ENCODE measurements at places on chromosomes 6 and 20.

DNA sequence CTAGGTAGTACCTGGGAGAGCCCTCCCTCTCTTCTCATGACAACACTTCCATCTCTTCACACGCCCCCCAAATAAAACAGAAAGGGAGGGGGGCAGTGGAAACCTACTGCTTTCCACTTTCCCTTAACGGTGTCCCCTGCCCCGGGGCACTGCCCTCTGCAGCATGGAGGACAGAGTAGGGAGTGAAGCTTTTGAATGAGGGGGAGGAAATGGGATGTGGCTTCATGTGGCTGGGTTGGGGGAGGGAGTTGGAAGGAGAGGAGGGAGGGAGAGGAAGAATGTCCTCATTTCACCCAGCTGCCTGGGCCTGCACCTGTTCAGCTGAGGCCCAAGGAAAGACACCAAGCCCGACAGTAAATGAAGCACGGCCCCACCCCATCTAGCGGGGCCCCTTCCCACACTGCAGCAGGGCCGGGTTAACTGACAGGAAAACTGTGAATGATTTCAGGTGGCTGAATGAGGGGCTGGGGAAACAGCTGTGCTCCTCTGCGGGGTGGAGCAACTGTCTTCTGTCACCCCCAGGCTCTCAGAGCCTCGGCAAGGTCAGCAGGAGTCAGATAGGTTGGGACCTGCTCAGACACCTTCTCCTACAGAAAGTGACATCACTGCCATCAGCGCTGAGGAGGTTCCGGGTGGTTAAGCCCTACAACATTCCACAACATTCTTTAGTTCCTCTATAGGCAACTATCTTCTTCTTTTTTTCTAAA lies 40.0 kb upstream of the TAF8 start:
- DNase-seq = peak; percentile 68

- no peak for DNase-seq
Observed at GRCh38 chr6:3625149-3625979, 126.1 kb downstream of the PXDC1 start.

DNA sequence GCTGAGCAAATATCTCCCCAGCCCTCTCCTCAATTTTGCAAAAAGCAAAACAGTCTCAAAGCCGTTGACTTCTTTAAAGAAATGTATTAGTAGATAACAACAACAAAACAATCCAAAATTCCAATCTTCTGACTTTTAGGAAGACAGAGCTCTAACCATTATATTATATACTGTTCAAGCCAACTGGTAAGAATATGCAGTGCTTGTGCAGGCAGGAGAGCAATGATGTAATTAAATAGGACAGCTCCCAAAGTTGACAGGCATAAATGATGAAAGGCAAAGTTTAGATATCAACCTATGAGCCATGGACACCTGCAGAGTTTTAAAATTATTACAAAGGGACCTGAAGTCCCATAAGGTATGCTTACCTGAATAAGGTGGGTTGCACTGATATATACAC lies 16.6 kb upstream of the CEP85L start:
- DNase-seq = no peak

GRCh38 chr6:35166116-35166515 lies 25.0 kb upstream of the TCP11 start:
- no peak for DNase-seq

DNA sequence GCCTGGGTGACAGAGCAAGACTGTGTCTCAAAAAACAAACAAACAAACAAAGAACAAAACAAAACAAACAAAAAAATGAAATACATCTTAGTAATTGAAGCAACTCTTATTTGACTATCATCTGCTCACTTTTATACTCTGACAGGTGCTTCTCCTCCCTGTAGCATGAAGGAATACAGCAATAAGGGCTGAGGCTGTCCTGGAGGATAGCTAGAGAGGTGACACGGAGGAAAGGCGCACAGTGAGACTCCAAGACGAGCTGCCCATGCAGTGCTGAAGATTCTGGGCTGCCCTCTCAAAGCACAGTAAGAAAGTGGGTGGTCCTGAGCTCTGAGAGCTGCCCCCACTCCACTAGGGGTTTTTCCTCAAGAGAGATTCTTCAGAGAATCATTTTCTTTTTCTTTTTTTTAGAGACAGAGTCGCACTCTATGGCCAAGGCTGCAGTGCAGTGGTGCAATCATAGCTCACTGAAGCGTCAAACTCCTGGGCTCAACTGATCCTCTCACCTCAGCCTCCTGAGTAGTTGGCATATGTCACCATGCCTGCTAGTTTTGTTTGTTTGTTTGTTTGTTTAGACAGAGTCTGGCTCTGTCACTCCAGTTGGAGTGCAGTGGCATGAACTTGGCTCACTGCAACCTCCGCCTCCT lies 50.0 kb downstream of the OSTM1 start:
- no peak for DNase-seq

DNA sequence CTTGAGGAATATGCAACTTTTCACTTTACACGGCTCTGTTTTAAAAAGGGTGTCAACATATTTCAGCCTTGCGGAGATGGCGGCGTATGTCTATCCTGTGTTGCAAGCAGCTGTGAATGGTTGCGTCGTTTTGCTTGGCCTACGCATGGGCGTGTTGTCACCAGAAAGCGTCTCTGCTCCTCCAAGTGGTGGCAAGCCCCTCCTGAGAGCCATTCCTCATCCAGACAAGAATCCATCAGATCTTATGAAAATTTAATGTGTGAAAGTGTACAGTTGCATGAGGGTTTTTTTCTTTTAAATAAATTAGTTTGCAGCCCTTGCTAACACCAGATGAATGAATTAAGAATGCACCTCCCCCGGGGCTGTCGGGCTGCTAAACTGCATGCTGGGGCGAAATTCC lies 114.4 kb downstream of the PHACTR3 start:
- DNase-seq = no peak

DNA sequence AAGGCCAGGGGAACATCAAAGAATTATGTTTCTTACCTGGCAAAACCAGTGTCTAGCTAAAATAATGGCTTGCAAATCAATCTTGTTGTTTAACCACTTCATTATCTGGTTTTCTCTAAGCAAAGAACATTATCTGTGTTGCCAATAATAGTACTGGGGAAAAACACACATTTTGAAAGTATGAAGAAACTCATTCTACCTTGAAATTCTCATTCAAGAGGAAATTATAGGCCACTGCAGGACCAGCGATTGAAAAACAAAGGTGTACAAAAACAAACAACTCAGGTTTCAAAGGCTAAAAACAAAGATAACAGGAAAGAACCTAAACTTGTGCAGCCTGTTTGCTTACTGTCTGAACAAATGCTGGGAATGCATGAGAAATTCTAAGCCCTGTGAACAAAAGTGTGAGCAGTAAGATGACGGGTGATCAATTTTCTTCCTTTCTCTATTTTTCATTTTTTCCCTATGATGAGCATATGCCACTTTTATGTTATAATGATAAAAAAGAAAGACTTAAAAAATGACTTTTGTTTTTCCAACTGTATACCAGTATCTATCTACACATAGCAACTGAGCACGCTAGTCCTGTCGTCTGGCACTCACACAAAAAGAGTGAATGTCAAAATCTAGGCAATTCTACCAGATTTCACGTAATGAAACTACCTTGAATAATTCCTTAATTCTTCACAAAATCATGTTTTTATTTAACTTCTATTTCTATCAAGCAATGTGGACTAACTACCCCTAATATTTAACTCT lies 117.9 kb downstream of the SGK1 start:
- no peak for DNase-seq

GRCh38 chr6:36692861-36693702 lies 4.5 kb upstream of the RAB44 start:
- no peak for DNase-seq

- DNase-seq = no peak
Observed at GRCh38 chr20:35503841-35504561, 25.5 kb downstream of the C20orf173 start.

DNA sequence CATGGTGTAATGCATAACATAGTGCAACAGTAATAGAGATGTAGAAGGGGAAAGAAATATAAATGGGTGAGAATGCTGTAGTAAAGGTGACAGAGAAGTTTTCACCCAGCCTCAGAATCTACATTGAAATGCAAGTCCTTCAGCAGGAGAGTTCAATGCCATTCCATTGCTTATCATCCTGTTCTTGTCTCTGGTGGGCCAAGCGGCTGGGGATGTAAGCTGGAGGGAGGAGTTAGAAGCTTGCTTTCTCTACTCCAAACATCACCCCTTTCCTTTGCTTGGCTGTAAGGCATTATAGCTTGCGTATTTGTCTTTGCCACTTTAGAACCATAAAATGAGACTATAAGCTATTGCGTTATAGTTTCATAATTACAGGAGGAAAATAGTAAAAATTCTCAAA lies 2.2 kb upstream of the FUT9 start:
- DNase-seq = no peak

- no peak for DNase-seq
Observed at GRCh38 chr20:61056627-61057442, 195.2 kb upstream of the CDH4 start.

DNA sequence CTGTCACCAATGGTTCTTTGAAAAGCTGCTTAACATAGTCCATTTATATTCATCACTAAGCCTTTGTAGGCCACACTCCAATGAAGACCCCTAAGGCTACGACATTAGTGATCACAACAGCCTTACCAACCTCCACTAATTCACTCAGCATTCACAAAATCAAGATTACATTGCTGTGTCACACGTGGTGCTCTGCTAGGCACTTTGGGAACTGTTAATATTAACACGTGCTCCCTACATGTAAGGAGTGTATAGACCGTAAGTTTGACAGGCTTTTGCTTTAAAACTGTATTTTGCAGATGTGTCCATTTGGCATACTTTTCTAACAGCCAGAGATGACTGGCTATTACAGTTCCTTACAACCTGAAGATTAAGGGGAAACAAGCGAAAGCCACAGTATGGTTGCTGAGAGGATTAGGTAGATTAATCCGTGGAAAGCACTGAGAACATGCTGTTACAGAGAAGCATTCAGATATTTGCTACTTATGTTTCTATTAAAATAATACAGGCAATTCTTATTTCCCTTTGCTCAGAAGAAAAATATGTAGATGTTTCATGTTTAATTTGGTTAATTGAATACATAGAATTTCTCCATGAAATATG lies 69.7 kb downstream of the SAMD3 start:
- no peak for DNase-seq

GRCh38 chr20:24952376-24953208 lies 3.5 kb downstream of the CST7 start:
- DNase-seq = no peak

- no peak for DNase-seq
Observed at GRCh38 chr6:50846852-50847155, 28.1 kb downstream of the TFAP2B start.

DNA sequence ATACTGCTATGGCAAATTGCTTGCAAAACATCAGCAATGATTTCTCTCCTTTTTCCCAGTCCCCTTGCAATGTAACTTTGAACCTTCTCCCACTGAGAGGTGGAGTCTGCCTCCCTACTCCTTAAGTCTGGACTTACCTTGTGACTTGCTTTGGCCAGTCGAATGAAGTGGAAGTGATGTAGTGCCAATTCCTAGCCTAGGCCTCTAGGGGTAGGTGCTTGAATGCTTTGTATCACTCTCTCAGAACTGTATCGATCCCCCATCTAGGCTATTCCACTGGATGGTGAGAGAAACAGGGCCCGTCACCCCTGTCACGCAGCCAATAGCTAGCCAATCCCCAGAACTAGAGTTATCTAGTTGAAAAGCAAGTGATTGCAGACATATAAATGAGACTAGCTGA lies 238.6 kb downstream of the BTBD3 start:
- no peak for DNase-seq

DNA sequence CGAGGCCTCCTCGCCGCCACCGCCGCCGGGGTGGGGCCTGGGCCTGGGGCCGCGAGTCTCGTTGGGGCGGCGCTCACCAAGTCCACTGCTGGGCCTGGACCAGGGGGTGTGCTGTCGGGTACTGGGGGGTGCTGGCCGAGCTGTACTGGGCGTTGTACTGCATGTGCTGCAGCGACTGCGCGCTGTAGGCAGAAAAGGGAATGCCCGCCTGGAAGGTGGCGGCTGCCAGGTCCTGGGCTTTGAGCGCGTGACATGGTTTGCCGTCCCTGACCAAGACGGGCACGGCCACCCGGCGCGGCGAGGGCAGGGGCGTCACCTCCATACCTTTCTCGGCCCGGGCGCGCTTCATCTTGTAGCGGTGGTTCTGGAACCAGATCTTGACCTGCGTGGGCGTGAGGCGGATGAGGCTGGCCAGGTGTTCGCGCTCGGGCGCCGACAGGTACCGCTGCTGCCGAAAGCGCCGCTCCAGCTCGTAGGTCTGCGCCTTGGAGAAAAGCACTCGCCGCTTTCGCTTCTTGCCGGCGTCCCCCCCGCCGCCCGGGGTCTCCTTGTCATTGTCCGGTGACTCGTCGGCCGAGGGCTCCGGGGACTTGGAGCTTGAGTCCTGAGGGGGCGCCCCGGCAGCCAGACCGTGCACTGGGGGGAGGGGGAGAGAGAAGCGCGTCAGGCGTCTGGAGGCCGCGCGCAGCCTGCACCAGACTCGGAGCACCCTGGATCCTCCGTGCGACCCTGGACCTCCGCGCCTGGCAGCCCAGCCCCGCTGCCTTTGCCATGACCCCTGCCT lies 1.8 kb downstream of the NKX2-2 start:
- DNase-seq = no peak

- no peak for DNase-seq
Observed at GRCh38 chr6:141050471-141050870, 1082.3 kb upstream of the GJE1 start.

- DNase-seq = peak; percentile 12
Observed at GRCh38 chr6:161186173-161186769, 87.6 kb downstream of the AGPAT4 start.
